ENCODE measurements at places on chromosomes 11 and 22.

DNA sequence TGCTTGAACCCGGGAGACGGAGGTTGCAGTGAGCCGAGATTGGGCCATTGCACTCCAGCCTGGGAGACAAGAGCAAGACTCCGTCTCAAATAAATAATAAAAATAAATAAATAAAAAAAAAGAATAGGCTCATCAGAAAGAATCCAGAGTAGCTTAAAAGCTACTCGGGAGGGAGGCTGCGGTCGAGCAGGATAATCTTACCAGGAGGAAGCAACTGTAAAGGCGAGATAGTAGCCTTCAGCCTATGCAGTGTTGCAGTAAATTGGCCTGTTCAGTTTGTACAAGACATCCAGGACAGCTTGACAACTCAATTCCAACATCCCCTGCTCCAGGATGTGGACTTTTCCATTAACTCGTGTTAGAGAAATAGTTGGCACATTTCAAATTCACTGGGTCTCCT lies 1164.7 kb downstream of the LRRC4C start:
- DNase-seq, result no peak

DNA sequence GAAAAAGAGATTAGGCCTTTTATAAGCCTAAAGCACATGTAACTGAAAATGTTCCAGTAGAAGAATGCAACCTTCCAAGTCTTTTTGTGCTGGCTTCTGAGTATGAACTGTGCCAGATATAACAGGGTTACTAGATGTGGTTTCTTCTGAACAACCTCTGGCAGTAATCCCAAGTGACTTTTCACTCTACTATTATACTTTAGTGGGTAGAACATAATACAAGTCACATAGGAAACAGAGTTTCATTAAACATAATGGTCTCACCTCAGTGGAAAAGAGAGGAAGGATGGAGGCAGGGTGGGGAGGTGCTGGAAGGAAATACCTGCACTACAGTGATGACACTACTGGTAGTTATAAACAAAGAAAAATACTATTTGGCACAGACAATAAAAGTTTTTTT lies 81.3 kb downstream of the PHF21A start:
- DNase-seq, result no peak

DNA sequence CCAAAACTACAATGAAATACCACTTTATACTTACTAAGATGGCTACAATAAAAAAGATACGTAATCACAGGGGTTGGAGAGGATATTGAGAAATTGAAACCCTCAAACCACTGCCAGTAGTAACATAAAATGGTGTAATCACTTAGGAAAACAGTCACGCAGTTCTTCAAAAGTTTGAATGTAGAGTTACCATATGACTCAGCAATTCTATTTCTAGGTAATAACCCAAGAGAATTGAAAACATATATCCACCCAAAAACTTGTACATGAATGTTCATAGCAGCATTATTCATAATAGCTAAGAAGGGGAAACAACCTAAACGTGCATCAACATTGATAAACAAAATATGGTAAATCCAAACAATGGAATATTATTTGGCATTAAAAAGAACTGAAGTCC lies 24.4 kb upstream of the PSMA1 start:
- DNase-seq, result no peak

DNA sequence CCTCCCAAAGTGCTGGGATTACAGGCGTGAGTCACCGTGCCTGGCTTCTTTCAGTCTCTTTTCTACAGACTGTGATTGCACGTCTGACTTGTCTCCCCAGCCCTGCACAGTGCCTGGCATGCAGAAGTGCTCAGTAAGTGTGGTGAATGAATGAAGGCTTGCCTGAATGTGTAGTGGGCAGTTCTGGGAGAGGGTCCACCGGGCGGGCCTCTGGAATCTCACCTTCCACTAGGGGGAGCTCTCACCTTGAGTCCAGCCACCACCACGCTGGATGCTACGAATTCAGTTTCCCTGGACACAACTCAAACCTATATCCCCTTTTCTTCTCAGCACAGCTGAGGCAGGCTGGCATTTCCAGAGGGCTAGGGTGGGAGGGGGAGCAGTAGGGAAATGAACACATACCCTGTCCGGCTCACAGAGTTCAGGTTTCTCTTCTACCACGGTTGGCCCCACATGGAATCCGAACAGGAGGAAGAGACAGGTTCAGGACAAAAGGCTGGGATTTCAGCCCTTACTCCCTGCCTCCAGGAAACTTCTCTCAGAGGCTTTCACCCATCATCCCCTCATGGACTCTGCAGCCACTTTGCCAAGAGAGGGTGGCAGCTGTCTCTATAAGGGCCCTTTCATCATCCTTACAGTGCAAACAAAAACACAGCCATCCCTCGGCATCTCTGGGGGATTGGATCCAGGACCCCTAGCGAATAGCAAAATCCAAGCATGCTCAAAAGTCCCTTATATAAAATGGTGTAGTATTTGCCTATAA lies 86.8 kb downstream of the NECTIN1 start:
- peak; percentile 4 for DNase-seq

DNA sequence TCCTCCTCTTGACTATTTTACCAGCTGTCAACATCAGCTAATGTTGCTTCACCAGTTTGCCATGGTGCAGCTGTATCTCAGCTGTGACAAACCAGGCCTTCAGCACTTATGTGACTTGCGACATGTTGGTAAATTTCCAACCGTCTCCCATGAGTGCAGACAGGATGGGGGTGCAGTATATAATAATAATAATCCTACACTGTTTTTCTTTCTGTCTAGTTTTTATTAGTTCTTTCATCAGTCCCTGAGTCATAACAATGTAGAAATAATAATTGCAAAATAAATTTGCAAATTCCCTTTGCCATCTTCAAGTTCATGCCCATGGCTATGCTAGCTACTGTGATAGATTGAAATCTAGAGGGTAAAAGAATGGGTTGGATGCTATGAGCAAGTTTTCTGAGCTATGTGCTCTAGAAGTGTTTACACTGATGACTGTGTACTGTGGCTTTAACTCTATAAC lies 4.9 kb downstream of the MMP13 start:
- DNase-seq, result no peak

- peak; percentile 62 for DNase-seq
Observed at GRCh38 chr11:34512840-34513681, 533 bp downstream of the ELF5 start.

GRCh38 chr22:40121461-40121860 lies 56.3 kb upstream of the TNRC6B start:
- DNase-seq, result no peak

DNA sequence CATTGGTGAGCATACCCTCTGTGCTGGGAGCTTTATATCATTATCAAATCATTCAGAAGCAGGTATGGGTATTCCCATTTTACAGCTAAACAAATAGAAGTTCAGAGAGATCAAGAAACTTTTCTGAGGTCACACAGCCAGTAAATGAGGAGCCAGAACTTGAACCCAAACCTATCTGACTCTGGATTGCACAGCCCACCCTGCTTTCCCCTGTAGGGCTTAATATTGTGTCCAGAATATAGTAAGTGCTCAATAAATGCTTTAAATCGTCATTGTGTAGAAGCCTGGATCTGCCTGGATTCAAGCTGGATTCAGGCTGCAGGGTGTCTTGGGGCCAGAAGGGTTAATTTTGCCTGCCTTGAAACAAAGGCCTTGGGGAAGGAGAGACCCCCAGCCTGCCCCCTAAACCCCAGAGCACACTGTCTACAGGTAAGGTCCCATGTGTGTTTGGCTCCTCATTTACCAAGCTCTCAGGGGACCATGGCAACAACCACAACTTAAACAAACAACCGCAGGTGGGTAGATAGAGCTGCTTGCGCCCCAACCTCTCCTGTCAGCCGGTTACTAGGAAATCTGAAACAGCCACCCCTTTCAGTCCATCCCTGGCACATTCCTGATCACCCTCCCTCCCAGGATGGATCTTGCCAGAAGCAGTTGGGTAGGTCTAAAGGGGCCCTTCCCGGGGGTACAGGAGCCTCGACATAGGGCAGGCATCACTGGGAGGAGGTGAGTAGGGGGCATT lies 3.0 kb upstream of the SEC14L3 start:
- no peak for DNase-seq
